Spinal cord (tissue), 10 donors: ENCODE measurements at places on chromosomes 2 and 18.

GRCh38 chr2:11437602-11438001, 28.4 kb downstream of the E2F6 start:
- no peak for DNase-seq
- H3K4me3 ChIP-seq: no peak overlapping the region
- no peaks in the 10 kb centered on the region for H3K27me3 ChIP-seq
- no peak overlapping the region for H3K27ac ChIP-seq
- H3K4me1 ChIP-seq: no peaks in the 10 kb centered on the region

DNA sequence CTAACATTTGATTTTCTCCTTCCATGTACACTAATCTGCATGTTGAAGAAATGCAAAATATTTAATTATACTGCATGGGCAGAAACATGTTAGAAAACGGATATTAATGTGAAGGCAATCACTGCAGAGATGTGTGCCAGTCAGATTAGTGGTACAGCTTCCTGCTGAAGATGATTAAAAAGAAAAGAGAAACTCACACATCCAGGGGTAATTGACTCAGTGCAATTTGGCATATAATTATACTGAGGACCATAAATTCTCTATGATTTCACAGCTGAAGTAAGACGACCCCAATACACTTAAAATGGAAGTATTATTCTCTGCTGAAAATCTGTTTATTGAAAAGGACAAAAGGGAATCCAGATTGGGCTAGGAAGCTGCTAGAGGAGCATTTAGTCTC, 243.4 kb downstream of the TGIF1 start:
- no peaks in the 10 kb centered on the region for H3K4me1 ChIP-seq
- no peak overlapping the region for H3K27ac ChIP-seq
- no peak for DNase-seq
- H3K36me3 ChIP-seq: no peaks in the 10 kb centered on the region
- H3K4me3 ChIP-seq: no peak overlapping the region
- H3K27me3 ChIP-seq: no peaks in the 10 kb centered on the region

- no peaks in the 10 kb centered on the region for H3K27me3 ChIP-seq
- H3K4me1 ChIP-seq: no peaks in the 10 kb centered on the region
- no peak overlapping the region for H3K27ac ChIP-seq
- no peak overlapping the region for H3K4me3 ChIP-seq
- peak; percentile 32 for DNase-seq
These were observed 311.7 kb downstream of the EIPR1 start for GRCh38 chr2:3065928-3066327.

DNA sequence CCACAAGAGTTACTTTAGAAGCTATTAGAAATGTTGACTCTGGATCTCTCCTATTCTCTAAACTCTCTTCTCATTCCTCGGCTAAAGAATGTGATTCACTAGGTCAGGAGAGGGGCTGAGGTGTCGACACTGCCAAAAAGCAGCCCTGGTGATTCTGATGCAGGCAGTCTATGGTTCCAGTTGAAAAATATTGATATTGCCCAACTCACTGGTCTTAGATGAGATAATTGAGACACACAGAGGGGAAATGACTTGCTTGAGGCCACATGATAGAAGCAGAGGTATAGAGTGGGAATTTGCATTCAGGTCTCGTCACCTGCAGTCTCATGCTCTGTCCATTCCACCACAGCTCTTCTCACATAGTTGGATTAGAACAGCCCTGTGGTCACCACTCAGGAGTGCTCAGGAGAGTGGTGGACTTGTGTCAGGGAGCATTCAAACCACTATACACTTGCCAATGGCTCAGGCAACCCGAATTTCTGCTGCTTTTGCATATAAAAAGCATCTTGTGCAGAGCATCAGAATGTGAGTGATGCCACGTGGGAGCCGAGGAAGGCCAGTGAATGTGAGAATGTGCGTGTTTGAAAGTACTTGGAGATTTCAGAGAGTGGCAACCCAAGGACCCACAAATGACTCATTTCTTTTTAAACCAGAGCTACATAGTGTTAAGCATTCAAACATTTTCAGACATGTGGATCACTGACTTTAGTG, 65.1 kb upstream of the CTLA4 start:
- no peak for DNase-seq
- H3K36me3 ChIP-seq: no peaks in the 10 kb centered on the region
- no peak overlapping the region for H3K27ac ChIP-seq
- no peaks in the 10 kb centered on the region for H3K27me3 ChIP-seq

- peaks cover 9% of the 10 kb centered on the region for H3K27me3 ChIP-seq
- no peaks in the 10 kb centered on the region for H3K4me1 ChIP-seq
- no peak for DNase-seq
- no peaks in the 10 kb centered on the region for H3K36me3 ChIP-seq
- H3K27ac ChIP-seq: no peak overlapping the region
These were observed 16.3 kb upstream of the KCNG2 start for GRCh38 chr18:79781331-79781941.

DNA sequence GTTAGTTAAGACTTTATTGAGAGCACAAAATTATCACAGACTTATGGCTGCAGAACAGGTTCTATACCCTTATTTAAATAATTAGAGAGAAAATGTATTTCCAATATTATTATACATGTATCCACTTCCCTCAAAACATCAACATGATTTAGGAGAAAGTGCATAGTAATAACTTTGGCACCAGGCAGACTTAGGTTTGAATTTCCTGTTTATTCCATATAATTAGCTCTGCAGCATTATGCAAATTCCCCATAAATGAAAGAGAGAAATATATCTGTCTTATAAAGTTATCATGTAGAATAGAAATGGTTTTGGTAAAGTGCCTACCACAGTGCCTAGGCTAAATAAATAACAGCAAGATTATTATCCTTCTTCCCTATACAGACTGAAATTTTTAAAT, 15.3 kb downstream of the SCN9A start:
- H3K4me1 ChIP-seq: no peaks in the 10 kb centered on the region
- H3K4me3 ChIP-seq: no peak overlapping the region
- DNase-seq: no peak
- no peak overlapping the region for H3K27ac ChIP-seq

DNA sequence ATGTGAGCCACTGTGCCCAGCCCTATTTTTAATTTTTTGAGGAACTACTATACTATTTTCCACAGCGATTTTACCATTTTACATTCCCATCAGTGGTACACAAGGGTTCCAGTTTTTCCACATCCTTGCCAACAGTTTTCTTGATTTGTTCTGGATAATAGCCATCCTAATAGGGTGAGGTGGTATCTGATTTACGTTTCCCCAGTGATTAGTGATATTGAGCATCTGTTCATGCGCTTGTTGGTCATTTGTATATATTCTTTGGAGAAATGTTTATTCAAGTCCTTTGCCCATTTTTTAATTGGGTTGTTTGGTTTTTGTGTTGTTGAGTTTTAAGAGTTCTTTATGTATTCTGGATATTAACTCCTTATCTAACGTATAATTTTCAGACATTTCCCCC, 20.8 kb downstream of the TTC39C start:
- no peak overlapping the region for H3K27ac ChIP-seq
- H3K4me1 ChIP-seq: no peaks in the 10 kb centered on the region
- no peak for DNase-seq

- H3K36me3 ChIP-seq: no peaks in the 10 kb centered on the region
- H3K27ac ChIP-seq: peak overlapping the region; percentile 72
- H3K4me1 ChIP-seq: no peaks in the 10 kb centered on the region
- DNase-seq: no peak
These were observed 620 bp upstream of the GALNT1 start for GRCh38 chr18:35580701-35581539.
